ENCODE measurements at places on chromosomes 5 and 9. TPM values are rescaled to one million over a fixed set of nuclear protein-coding genes. Genes with fewer than 3 reads are reported as not detected.

DNA sequence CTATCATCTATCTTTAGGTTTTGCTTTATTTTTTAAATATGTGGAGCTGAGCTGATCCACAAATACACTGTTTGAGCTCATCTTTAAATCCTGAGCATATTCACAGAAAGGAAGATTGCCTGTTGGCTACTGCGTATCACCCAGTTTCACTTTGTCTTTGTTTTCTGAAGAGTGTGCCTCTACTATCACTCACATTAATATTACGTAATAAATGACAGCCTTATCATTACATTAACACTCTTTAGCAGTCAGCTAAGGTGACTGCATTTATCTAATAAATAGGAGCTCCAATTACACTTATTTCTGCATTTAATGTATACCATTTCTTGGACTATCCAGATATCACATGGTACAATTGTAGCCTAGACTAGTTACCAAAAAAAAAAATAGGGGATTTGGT lies 511.7 kb downstream of the NR2F1-AS1 start:
- H3K27me3 ChIP-seq, result no peaks in the 10 kb centered on the region
- no peaks in the 10 kb centered on the region for H3K36me3 ChIP-seq
- H3K4me1 ChIP-seq, result no peaks in the 10 kb centered on the region
- no peak overlapping the region for H3K27ac ChIP-seq
- no peak for DNase-seq
- H3K4me3 ChIP-seq, result no peak overlapping the region

DNA sequence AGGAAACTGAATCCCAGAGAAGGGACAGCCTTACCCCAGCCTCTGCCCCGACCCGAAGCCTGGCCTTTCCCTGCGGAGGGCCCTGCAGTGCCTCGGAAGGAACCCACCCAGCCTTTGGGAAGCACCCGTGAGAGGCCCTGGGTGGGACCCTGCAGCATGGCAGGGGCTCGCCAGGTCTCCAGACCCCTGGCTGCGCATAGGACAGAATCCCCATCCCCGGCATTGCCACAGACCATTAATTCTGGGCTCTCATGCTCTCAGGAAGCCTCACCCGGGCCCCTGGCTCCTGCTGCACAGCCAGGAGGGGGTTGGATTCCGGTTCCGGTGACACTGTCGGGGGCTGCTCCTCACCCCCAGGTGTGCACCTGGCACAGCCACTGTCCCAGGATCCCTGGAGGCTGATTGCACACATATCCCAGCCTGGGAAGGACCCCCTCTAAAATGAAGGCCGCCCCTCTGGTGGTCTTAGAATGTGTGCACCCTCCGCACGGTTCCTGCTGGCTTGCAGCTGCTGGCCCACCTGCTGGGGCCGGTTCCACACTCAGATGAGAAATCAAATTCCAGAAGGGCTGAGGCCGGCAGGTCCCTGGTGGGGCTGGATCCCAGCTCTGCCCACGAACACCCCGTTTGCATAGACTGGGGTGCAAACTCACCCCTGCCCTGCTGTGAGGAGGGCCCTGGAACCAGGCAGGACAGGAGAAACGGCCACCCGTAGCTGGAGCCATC lies 4.7 kb downstream of the EGFL7 start:
- H3K27ac ChIP-seq, result no peak overlapping the region
- no peaks in the 10 kb centered on the region for H3K36me3 ChIP-seq
- H3K4me3 ChIP-seq, result no peak overlapping the region
- DNase-seq, result no peak
- H3K27me3 ChIP-seq, result peaks cover 17% of the 10 kb centered on the region

The CDKN2A gene
- total RNA-seq, result 1.5 TPM

The HEMGN gene
- total RNA-seq, result 1.9 TPM

The PCDHGA7 gene
- total RNA-seq, result not detected
